ENCODE measurements at places on chromosomes 5 and 9.
A peak's percentile ranks its signal among the peaks of the same experiment; 100 is the strongest.

DNA sequence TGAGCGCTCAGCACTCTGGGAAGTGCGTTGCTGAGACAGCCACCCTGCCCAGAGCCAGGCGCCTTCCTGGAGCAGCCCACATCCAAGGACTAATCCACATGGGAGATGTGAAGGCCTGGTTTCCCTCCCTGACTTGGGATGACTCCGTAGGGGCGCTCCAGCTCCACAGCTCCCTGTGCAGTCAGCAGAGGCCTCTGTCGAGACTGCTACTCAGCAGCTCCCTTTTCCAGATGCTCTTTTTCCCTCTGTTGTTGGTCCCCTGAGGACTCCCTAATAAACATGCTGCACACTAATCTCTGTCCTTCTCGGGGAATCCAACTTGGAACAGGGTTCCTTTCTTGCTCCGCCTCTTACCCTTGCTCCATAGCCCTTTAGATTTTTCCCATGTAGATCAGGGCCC is 237.3 kb downstream of the ZSWIM6 start:
- no peak for DNase-seq

DNA sequence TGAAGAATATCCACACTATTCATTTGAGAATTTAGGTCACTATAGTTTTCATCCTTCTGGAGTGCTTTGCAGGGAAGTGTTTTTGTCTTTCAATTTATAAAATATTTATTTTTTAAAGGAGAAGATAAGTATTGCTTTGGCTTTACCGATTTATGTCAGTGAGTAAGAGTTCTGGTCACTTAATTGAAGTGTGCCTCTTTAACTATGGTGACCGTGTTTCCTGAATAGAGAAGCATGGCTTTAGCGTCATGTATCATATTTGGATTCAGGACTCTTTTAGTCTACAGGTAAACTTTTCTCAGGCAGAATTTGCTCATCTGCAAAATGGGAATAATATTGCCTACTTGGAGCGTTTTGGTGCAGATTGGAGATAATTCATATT is 902 bp downstream of the BDP1 start:
- DNase-seq = peak; percentile 73

GRCh38 chr5:117461403-117461802 is 886.8 kb upstream of the SEMA6A start:
- DNase-seq = no peak

DNA sequence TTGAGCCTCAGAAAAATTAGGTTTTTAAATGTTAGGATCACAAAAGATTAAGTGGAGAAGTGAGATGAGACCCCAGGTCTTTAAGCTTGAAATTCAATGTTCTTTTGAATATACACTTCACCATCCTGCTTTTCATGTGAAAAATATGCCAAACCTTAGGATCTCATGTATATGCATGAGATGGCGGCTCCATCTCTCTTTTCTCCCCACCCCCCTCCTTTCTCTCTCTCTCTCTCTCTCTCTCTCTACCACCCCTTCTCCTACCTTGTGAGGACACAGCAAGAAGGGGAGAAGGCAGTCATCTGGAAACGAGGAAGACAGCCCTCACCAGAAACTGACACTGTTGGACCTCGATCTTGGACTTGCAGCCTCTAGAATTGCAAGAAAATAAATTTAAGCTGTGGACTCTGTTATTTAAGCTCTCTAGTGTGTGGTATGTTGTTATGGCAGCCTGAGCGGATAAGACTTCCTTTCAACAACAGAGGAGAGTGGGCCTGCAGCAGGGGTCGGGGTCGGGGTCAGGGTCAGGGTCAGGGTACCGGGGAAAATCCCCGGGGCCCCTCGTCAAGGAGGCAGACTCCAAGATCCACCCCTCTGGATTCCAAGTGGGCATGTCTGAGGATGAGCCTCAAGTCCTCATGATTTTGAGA is 16.4 kb upstream of the ALDH1B1 start:
- DNase-seq = no peak

- DNase-seq = no peak
These were observed 194.5 kb downstream of the NR3C1 start for GRCh38 chr5:143208781-143209510.

GRCh38 chr5:32780508-32780919 is 69.4 kb downstream of the NPR3 start:
- no peak for DNase-seq

DNA sequence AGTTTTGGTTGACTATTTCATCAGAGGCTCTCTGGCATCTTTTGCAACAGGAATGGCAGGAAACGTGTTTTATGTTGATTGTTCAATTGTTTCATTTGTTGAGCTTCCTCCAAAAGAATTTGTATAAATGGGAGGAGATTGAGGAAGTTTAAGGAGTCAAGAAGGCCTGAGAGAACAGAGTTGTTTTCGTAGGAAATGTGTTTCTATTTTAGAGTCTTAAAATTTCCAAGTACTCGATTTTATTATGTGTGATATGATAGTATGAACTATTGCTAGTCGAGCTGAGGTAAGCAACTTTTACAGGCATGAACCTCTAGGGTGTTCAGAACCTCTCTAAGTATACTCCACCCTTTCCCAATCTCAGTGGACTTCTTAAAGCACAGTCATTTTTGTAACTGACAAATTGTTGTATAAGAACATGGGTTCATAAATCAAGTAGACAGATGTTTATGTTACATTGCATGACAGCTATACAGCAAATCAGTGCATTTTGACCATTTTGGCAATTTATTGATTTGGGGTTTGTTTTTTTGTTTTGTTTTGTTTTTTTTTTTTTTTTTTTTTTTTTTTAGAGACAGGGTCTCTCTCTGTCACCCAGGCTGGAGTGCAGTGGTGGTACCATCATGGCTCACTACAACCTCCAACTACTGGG is 47.4 kb downstream of the POLK start:
- DNase-seq = no peak

DNA sequence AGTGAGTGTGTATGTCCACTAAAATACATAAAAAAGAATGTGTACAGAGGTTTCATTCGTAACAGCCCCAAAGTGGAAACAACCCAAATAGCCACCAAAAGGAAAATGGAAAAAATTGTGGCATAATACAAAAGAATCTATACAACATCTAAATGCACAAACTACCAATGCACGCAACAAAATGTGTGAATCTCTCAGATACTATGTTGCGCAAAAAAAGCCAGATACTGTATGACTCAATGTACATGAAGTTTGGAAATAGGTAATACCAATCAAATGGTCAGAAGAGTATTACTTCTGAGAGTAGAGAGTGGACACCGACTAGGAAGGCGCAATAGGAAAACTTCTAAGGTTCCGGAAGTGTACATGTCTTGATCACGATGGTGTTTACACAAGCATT is 2.4 kb downstream of the XPA start:
- no peak for DNase-seq

- DNase-seq = no peak
These were observed 32.5 kb upstream of the MIER3 start for GRCh38 chr5:56984445-56984844.

DNA sequence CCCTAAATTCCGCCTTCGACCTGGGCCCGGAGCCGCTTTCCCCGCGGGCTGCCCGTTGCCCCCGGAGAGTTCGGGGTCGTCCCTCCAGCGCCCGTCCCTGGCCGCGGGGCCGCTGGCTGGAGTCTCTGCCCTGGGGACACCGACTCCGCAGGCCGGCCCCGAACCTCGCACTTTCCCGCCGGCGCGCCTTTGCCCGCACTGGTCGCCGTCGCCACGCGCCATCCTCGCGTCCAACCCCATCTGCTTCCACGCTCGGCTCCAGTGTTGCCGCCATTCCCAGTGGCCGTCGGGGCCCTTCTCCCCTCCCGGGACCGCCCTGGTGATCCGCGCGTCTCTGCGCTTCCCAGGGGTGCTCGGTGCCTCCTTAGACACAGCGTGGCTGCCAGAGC is 11.0 kb downstream of the LHX3 start:
- DNase-seq = no peak

GRCh38 chr5:41995193-41995592 is 70.1 kb downstream of the FBXO4 start:
- DNase-seq = no peak

DNA sequence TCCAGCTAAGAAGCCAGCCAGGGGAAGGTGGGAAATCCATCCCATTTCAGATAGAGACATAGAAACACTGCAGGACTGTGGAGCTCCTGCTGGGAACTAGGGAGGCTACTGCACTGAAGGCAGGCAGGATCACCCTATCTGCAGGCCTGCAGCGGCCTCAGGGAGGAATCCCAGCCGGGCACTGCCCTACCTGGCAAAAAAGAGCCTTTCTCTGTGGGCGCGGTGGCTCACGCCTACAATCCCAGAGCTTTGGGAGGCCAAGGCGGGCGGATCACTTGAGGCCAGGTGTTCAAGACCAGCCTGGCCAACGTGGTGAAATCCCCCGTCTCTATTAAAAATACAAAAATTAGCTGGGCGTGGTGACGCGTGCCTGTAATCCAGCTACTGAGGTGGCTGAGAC is 71.4 kb upstream of the PHYKPL start:
- no peak for DNase-seq

DNA sequence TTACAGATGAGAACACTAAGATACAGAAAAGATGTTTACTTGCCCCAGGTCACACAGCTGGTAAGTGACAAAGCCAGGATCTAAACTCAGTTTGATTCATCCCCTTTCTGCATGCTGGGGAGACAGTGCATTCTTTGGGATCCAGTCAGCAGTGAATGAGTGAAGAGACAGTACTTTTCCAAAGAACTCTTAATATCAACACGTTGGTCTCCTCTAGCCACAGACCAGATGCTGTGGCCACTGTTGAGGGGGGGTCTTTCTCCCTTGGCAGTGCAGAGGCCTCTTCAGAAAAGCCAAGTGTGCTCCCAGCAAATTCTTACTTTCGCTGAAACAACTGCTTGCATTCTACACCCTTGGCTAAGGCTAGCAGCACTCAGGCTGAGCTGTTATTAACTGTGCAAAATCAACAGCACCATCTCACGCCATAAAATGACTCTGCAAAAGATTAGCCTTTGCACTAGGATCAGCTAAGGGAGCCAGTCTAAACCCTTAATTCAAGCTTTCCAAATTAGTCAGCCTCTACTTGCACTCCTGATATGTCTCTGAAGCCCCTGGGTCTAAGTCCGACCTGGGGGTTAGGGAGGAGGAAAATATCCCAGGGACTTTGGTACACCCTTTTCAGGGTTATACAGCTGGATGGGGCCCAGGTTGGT is 4.8 kb upstream of the TMEM171 start:
- peak; percentile 5 for DNase-seq

GRCh38 chr5:131593921-131594320 is 41.1 kb downstream of the RAPGEF6 start:
- DNase-seq = no peak

GRCh38 chr9:16000811-16001210 is 448.0 kb downstream of the CCDC171 start:
- DNase-seq = peak; percentile 62

DNA sequence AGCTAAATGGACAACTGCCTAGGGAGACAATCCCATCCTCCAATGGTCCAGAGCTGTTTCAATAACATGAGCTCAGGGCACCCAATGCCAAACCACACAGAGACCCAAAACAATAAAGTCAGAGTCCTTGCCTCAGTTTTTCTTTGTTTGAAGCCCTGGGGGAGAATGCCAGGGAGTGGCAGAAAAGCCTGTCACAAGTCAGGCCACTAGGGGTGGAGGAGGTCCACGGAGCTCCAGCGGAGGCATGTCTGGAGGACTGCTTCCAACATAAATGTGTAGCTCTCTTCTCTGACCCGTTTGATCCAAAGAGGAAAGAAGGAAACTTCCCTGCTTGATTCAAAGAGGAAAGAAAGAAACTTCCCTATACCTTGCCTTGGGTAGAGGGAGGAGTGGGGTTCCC is 175.3 kb downstream of the HSPA4 start:
- DNase-seq = no peak

DNA sequence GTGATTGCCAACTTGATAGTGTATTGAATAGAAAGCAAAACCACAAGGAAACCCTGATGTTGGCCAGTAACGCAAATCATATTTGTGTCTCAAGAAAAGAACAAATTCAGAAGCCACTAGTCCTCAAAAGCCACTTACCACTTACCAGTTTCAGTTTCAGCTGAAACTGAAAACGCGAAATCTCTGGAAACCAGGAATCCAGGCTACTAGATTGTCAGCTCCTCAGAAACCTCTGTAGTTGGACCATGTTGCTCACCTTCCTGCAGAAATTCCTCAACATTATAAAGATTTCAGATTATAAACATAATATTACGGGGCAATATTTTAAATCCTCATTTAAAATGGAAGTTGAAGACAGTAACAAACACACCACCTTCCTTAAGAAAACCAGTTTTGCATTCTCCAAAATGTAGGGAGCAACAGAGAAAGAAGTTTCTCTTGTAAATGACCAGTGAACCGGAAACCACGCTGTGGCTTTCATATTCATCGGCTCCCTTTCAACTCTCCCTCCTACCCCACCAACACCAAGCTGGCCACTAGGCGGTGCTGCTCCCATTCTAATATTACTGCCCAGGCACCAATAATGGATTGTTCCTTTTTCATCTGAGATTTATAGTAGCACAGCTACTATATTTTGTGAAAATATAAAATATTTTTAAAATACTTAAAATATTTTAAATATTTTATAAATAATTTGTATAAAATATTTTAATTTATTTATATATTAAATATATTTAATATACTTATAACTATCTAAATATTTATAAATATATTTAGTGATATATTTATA is 8.7 kb upstream of the TMED7 start:
- peak; percentile 87 for DNase-seq

GRCh38 chr5:119037496-119038215 is 33.2 kb upstream of the DMXL1 start:
- DNase-seq = no peak

DNA sequence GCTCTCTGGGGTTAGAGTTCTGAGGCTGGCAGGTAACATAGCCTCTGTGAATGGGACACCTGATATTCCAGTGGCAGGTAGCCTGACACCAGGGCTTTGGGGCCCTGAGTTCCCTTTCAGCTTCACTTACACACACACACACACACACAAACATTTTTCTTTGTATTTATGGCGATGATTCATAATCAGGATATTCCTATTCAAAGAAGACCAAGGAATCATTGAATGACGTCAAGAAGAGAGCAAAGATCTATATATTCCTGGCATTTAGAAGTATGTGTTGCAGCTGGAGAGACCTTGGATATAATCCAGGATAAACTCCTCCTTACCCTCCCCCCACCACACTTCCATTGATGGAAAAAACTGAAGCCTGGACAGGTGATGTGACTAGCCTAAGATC is 7.9 kb upstream of the ENTREP1 start:
- DNase-seq = no peak

DNA sequence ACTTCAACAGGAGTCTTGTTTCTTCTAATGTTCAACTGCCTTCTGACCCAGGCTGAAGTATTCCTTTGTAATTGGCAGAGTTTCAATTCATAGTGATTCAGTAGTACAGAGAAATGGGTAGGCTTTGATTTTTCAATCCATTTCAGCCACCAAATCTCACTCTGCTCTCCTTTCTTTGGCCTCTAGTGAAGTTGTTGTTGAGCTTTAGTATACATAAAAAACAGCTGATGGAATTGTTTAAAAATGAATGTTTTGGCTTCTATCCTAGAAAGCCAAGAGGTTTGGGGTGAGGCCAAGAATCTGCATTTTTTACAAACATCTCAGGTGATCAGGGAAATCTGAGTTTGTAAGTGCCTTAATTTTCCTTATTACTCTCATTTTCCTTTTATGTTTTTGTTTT is 182.9 kb upstream of the MAP1B start:
- DNase-seq = no peak

GRCh38 chr9:129030191-129030590 is 2.1 kb upstream of the SH3GLB2 start:
- DNase-seq = no peak
